ENCODE measurements at places on chromosomes 4 and X. TPM values are rescaled to one million over a fixed set of nuclear protein-coding genes. Genes with fewer than 3 reads are reported as not detected.

DNA sequence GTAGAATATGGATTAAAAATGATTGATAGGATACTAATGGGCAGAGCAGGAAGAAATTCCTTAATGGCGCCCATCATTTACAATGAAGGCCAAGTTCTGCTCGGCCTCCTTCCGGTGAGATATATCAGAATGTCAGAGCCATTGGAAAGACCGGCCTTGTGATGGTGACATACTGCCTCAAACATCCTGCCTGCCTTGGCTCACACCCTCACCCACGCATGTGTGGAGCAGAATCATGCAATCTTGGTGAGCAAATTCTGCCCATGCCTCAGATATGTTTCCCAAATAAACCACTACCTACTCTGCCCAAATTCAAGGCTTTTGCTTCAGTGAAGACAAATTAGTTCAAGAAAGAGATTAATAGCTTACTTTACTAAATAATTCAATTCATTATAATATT, 163.3 kb downstream of the MID1 start:
- H3K36me3 ChIP-seq: no peaks in the 10 kb centered on the region
- no peak for DNase-seq
- H3K4me3 ChIP-seq: no peak overlapping the region
- no peaks in the 10 kb centered on the region for H3K4me1 ChIP-seq
- no peak overlapping the region for H3K27ac ChIP-seq

DNA sequence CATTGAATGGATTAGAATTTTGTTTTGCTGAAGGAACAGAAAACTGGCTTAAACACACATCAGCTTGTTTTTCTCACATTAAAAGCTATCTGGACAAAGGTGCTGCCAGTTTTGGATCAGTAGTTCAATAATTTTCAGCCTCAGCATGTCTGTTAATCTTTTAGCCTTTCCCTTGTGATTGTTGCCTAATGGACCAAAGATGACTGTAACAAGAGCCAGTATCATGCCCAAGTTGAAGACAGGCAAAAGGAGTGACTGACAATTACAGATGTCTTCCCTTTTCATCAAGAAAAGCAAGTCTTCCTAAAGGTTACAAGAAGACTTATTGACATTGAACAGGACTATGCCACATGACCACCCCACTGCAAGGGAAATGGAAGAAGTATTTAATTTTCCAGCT, 419.7 kb downstream of the MAPK10 start:
- H3K27ac ChIP-seq: peak overlapping the region; percentile 80
- peak overlapping the region; percentile 31 for H3K4me3 ChIP-seq
- DNase-seq: peak; percentile 81

GRCh38 chr4:26871611-26872010, 11.0 kb downstream of the STIM2 start:
- no peak overlapping the region for H3K4me3 ChIP-seq
- DNase-seq: no peak
- no peaks in the 10 kb centered on the region for H3K27me3 ChIP-seq
- H3K36me3 ChIP-seq: no peaks in the 10 kb centered on the region
- H3K4me1 ChIP-seq: no peaks in the 10 kb centered on the region
- no peak overlapping the region for H3K27ac ChIP-seq

- H3K27ac ChIP-seq: no peak overlapping the region
- H3K4me1 ChIP-seq: no peaks in the 10 kb centered on the region
- no peak for DNase-seq
- no peak overlapping the region for H3K4me3 ChIP-seq
Observed at GRCh38 chrX:83008415-83008814, 499.7 kb upstream of the POU3F4 start.

DNA sequence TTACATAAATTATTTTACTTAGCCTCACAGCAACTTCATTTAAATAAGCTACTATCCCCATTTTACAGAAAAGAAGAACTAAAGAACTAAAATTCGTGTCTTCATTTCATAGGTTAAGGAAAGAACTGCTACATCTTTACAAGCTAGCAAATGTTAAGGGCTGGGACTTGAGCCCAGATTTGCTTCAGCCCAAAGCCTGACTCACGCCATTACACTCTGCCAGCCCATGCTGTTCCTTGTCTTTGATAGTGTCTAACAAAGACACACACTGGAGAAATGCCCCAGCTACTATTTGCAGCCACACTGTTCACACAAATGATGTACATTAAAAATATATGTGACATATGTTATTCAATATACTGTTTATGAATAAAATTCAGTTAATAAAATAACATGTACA, 29.0 kb upstream of the ERVMER34-1 start:
- no peak overlapping the region for H3K4me3 ChIP-seq
- no peaks in the 10 kb centered on the region for H3K27me3 ChIP-seq
- no peaks in the 10 kb centered on the region for H3K4me1 ChIP-seq
- no peaks in the 10 kb centered on the region for H3K36me3 ChIP-seq

GRCh38 chr4:72084587-72085011, 52.8 kb downstream of the NPFFR2 start:
- DNase-seq: no peak
- H3K36me3 ChIP-seq: no peaks in the 10 kb centered on the region
- no peak overlapping the region for H3K27ac ChIP-seq
- H3K4me1 ChIP-seq: no peaks in the 10 kb centered on the region
- H3K27me3 ChIP-seq: no peaks in the 10 kb centered on the region

- H3K27ac ChIP-seq: no peak overlapping the region
- H3K36me3 ChIP-seq: no peaks in the 10 kb centered on the region
- H3K4me1 ChIP-seq: no peaks in the 10 kb centered on the region
- no peak for DNase-seq
Observed at GRCh38 chr4:167966143-167966542, 126.2 kb upstream of the ANXA10 start.

The IRAK1 gene
- 85.3 TPM for total RNA-seq

The OTUD6A gene
- not detected for total RNA-seq

Measured in kidney (tissue), 22 donors.